ENCODE measurements at places on chromosomes 12 and 14. TPM values are rescaled to one million over a fixed set of nuclear protein-coding genes. Genes with fewer than 3 reads are reported as not detected.

DNA sequence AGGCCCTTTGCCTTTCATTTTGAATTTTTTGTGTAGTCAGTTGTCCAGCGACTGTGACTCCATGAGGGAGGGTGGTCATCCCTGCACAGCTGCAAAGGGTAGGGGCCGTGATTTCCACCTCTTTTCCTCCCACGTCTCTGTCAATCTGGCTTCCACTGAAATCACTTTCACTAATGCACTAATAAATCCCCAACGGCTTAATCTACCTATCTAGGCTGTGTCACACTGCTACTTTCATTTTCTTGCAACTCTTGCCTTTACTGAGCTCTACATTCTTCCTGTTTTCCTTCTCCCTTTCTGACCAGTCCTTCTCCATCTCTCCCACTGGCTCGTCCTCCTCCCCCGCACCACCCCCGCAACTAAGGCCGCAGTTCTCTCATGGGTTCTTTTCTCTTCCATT, 212.3 kb upstream of the FOXN3 start:
- no peak for DNase-seq

ITGB7 gene
- polyA plus RNA-seq = 2.3 TPM

GRCh38 chr12:80625901-80626300, 81.5 kb upstream of the MYF6 start:
- DNase-seq = no peak

AICDA gene
- polyA plus RNA-seq = 0.44 TPM

- DNase-seq = no peak
These were observed 1.9 kb upstream of the ATP5MC2 start for GRCh38 chr12:53677800-53678148.

DNA sequence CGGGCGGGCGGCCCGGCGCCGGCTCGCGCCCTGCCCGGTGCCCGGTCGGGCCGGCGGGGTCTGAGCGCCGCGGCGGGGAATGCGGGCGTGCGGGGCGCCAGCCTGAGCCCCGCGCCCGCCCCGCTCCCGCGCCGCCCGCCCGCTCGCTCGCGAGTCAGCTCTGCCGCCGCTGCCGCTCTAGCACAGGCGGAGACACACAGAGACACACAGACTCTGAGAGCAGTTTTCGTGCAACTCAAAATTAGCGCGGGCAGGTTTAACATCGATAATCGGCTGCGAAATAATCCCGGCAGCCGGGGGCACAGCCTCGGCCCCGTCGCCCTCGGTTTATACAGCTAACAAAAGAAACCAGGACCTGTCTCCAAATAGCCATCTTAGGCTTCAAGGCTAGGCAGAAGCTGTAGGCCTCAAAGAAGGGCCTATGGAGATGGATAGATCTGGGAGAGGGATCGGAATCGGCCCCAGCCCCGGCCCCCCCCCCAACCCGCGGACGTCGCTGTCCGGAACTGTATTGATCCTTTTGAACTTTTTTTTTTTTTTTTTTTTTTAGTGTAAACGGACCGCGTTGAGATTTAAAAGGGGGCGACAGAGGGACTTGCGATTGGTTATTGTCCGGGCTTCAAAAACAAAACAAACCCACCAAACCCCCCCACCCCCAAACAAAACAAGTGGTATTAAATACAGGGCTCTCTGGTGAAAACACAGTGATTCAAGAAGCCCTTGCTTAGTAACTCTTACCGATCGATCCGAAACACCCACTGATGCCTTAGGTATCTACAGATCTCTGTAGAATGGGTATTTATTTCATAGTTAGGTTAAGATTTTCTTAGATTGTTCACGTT, 1.1 kb downstream of the ARID2 start:
- DNase-seq = no peak

TNFAIP2 gene
- polyA plus RNA-seq = 22.8 TPM

TMPRSS12 gene
- 0.12 TPM for polyA plus RNA-seq

DNA sequence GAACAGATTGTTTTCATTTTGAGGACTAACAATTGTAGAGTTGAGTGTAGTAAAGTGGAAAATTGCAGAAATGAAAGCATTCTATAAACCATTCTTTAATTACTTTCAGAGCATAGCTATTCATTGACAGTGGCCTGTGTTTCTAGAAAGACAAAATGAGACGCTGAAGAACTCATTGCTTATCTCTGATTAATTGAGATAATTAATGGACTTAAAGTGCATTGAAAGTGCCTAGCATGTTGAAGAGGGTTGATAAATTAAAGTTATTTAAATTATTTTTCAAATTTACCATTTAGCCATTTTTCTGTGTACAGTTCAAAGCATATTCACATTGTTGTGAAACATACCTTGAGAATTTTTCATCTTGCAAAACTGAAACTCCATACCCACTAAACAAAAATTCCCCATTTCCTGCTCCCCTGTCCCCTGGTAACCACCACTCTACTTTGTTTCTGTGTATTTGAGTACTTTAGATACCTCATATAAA, 57.4 kb downstream of the DAAM1 start:
- no peak for DNase-seq

GRCh38 chr12:10926269-10926668, 2.8 kb upstream of the PRH2 start:
- no peak for DNase-seq

GRCh38 chr14:102899516-102899900, 23.0 kb upstream of the AMN start:
- DNase-seq = no peak
